GDM1 (cell line): ENCODE measurements at places on chromosomes 7 and 10.

DNA sequence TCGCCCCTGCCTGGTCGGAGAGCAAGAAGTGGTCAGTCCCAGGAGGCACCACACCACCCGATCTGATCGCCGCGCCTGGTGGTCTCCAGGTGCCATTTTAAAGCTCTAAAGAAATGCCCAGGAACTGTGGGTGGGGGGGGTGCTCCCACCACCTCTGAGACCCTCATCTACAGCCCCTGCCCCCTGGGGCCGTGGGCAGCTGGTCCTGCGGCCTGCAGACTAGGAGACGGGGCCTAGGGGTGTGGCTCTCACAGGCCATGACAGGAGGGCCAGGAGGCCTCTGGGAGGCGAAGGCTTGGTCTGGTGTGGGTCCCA, 55.8 kb upstream of the TNRC18 start:
- no peak for DNase-seq

GRCh38 chr7:105068886-105069285, 54.9 kb downstream of the KMT2E start:
- DNase-seq: no peak

DNA sequence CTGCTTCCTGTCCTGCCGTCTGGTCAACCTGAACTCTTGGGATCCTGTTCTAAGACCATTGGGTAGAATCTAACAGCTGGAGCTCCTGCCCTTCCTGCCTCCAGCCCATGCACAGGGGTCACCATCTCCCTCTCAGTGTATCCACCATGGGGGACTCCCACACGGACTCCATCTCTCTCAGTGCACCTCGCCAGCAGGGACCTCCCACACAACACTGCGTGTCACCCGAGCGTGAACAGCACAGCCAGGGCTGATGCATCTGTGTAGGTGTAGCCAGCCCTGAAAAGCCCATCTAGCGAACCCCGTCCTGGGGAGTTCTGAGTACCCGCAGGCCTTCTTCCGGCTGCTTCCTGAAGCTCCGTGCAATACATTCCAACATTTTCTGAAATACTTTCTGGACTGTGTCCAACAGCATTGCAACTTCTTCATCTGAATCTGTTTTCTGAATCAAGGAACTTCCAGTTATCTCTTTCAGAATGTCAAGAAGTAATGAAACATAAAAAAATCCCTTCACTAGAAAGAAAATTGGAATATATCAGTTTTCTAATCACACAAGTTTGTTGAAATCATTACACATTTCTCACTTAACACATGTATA, 52.5 kb downstream of the NCAPG2 start:
- DNase-seq: no peak

- no peak for DNase-seq
Measured at GRCh38 chr7:104341546-104341945, 13.1 kb downstream of the LHFPL3 start.

- no peak for DNase-seq
Measured at GRCh38 chr7:91353848-91354247, 89.6 kb downstream of the FZD1 start.

- no peak for DNase-seq
Measured at GRCh38 chr10:69792341-69792740, 9.4 kb upstream of the COL13A1 start.

DNA sequence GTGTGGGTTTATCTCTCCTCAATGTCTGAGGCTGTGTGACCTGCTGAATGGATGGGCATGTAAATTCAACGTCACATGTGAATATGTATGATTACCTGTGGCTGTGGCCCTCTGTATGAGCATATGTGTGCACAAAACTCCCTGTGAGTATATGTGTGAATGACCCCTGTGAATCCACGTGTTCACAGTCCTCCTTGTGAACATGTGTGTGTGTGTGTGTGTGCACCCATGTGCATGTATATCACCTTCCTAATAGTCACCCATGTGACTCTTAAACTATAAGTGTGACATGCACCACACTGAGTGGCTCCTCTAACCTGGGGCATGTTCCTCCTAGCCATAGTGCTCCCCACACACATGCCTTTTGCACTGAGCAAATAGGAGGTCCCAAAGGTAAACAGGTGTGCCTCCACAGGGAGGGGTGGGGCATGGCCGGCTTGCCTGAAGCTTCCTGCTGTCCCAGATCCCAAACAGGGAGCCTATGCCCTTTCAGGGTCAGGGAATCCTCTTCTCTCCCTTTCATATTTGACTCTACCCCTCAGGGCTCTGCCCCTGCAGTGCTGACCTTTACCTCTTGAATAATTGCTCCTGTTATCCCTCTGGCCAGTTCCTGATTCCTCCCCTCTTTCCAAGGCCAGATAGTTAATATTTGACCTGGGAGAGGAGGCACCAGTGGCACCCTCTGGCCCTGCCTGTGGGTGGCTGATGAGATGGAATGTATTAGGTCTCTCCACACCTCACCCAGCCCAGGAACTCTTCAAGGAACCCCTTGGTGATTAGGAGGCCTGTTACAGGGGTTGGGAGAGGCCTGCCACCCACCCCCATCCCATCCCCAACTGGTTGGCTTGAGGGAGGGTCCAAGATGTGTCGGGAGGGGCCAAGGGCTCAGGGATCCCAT, 1.9 kb downstream of the SEMA4G start:
- no peak for DNase-seq

- no peak for DNase-seq
Measured at GRCh38 chr7:92737706-92738105, 98.7 kb downstream of the CDK6 start.

GRCh38 chr7:44561481-44561880, 12.2 kb downstream of the DDX56 start:
- DNase-seq: no peak
